Camera-type eye (tissue), 1 donor: ENCODE measurements at places on chromosomes 16 and 17. TPM values are rescaled to one million over a fixed set of nuclear protein-coding genes. Genes with fewer than 3 reads are reported as not detected.

OR2C1 gene
- 0.99 TPM for total RNA-seq

NPIPA7 gene
- total RNA-seq = 3.7 TPM

TSNAXIP1 gene
- total RNA-seq = 5.2 TPM

KRT20 gene
- not detected for total RNA-seq
